Smooth muscle cell of trachea (primary cell): ENCODE measurements at places on chromosomes 16 and 17. TPM values are rescaled to one million over a fixed set of nuclear protein-coding genes. Genes with fewer than 3 reads are reported as not detected.

The TMC5 gene
- total RNA-seq, result not detected in 2 replicates

The CCL5 gene
- total RNA-seq, result 0.50 TPM in 1 of 2 replicates, not detected in the other

The RAB11FIP4 gene
- 0.29 and 1.2 TPM in 2 replicates for total RNA-seq

The NOD2 gene
- total RNA-seq, result under 0.01 and 0.66 TPM in 2 replicates

The DNAI2 gene
- not detected in 2 replicates for total RNA-seq
